ENCODE measurements at places on chromosomes 7 and 10.

DNA sequence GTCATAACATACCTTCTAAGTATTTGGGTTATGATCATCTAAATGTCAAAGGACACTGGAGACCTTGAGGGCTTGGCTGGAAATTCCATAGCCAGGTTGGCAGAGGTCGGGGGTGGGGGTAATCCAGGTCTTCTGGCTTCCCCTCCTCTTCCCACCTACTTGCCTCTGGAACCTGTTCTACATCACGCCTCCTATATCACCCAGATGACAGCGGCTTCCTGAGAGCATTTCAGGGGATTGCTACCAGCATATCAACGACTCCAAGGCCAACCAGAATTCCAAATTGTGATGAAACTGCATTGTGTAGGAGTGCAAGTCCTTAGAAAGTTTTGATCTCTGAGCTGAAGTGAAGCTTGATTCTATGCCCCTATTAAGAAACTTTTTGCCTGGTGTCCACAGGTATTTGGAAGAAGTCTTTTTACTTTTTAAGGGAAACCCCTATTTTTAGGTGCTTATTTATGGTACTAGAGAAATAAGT lies 95.7 kb downstream of the SH2D4B start:
- no peak for DNase-seq

GRCh38 chr7:1114088-1114487 lies 26.2 kb downstream of the GPER1 start:
- no peak for DNase-seq

DNA sequence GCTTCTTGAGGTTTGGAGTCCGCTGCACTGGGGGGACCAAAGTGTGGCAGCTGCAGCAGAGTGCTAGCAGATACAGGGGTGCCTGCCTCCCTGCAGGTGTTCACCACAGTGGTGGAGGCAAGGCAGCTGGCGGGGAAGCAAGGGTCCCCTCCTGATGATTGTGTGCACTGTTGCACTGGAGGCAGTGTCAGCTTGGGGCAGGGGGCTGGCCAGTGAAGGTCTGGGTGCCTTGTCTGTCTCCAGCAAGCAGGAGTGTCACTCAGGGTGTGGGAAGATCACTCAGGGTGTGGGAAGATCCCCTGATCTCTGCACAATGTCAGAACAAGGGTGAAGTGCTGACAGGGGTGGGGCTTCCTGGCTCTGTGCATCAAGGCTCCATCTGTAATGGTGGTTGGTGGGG lies 36.3 kb upstream of the PPP1R3A start:
- no peak for DNase-seq

DNA sequence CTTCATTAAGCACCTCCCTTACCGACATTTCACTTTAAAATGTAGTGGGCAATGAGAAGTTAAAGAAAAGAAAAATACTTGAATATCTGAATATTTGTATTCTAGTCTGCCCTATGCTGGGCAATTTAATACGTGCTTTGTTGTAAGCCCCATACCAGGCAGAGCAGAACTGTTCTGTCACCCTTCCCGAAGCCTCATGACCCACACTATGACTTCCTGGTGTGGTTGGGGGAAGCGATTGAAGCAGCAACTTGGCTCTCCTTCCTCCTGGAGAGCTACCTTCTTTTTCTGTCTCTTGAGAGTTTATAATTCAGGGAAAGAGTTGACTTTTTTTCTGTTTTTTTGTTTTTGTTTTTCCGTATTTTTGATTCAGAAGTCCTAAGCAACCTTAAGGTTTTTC lies 243.7 kb downstream of the INHBA start:
- DNase-seq, result no peak

- DNase-seq, result no peak
Observed at GRCh38 chr7:27410812-27411544, 168.4 kb downstream of the EVX1 start.

- DNase-seq, result no peak
Observed at GRCh38 chr10:78250313-78251015, 216.8 kb downstream of the RPS24 start.
